ENCODE measurements at places on chromosomes 2 and 18.
A peak's percentile ranks its signal among the peaks of the same experiment; 100 is the strongest.

GRCh38 chr2:189641002-189641401 is 20.3 kb upstream of the ASNSD1 start:
- DNase-seq: no peak

GRCh38 chr18:35283923-35284794 is 5.9 kb downstream of the ZSCAN30 start:
- DNase-seq: no peak

- DNase-seq: no peak
These were observed 1960.2 kb downstream of the SUCLG1 start for GRCh38 chr2:82498777-82499443.

DNA sequence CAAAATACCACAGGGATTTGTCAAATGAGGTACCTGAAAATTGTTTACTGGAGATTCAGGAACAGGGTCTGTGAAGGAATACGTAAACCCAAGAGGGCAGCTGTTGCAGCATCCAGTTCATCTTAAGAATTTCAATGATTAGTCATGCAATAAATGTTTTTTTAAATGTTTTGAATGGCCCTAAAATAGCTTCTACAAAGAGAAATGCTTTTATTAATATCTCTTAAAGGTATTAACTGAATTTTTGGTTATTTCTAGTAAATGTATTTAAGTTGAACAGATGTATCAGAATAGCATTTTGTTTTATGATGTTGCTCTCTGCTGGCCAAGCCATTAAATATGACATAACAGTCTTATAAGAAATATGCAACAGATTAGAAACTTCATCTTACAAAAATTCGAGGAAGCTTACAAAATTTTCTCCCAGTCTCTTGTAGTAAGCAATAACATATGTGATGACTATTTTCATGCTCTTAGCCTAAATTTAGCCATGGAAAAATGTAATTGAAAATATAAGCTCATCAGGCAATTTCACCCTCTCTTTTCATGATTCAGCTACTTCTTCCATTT is 863.9 kb downstream of the SUCLG1 start:
- no peak for DNase-seq

DNA sequence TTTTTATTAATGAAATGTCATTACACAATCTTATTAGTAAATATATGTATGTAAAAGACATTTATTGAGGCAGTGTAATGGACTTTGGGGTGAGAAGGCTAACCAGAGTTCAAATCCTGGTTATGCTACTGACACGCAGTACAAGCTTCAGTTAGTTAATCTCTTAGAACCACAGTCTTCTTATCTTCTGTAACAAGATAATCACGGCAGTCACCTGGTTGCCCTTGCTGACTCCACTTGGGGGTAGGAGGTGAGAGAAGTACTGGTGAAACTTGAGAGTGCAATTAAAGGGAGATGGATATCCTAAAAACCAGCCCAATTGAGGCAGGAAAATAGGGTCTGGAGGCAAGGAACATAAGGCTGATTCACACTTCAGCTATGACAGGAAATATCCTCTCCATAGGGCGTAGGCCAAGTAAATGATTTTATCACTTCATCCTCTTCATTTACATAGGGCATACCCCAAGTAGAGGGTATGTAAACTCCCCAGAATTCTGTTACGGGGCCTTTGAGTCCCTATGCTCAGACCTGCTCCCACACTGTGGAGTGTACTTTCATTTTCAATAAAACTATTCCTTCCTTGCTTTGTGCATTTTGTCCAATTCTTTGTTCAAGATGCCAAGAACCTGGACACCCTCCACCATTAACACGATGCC is 21.3 kb downstream of the SKA1 start:
- DNase-seq: no peak

DNA sequence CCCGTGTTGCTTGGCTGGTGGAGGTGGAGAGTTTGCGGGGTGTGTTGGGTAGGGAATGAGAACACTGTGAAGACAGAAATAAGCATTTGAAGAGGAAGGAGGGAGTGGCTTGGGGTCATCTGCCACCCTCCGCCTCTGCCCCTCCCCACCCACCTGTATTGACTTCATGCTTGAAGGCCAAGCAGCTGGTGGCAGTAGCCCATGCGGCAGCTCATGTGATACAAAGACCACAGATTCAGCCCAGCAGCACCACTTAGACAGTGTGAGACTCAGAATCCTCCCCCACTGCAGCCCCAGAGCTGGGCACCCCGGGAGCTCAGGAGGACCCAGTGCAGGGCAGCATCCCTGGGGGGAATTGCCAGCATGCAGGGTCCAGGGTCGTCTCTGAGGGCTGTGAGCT is 15.4 kb downstream of the NPPC start:
- no peak for DNase-seq

DNA sequence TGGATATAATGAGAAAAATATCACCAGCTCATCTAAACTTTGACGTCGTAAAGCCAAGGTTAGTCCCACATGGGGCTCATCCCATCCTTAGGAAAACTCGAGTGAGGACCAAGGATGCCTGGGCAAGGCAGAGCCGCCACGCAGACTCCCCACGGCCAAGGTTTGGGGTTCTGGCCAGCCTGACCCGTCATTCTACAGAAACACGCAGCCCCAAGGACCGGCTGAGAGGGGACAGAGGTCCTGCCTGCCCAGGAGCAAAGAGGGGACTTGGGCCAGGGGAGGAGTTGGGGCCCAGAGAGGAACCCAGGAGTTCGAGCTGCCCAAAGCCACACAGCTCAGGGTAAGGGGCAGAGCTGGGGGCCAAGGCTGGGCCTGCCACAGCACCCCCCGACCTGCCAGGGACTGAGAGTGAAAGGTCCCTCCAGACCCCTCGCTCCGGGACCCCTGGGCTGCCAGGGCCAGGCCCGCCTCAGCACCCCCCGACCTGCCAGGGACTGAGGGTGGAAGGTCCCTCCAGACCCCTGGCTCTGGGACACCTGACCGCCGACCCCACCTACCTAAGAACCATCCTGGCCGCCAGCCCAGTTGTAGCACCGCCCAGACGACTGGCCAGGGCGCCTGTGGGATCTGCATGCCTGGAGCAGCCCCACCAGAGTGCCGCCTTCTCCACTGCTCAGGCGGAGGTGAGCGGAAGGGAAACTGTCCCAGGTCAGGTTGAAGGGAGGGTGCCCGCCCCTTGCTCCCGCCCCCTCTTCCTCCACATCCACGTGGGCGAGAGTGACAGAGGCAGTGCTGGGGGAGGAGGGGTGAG is at the start of gene PDCD1:
PDCD1 (minus strand) TSS at position 689 of the 811 bp plus-strand sequence; CDS start at position 633, 56 bp downstream.
- peak; percentile 77 for DNase-seq

DNA sequence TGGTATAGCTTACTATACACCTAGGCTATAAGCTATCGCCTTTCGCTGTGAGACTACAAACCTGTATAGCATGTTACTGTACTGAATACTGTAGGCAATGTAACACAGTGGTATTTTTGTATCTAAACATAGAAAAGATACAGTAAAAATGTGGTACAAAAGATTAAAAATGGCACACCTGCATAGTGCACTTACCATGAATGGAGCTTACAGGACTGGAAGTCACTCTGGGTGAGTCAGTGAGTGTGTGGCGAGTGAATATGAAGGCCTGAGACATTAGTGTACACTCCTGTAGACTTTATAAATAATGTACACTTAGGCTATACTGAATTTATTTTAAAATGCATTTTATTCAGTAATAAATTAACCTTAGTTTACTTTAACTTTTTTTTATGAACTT is 258.2 kb upstream of the SP5 start:
- DNase-seq: no peak

- DNase-seq: no peak
These were observed 144.8 kb downstream of the CDH2 start for GRCh38 chr18:28032177-28032576.

- no peak for DNase-seq
These were observed 4.9 kb upstream of the FIGLA start for GRCh38 chr2:70795164-70795995.

GRCh38 chr18:61935362-61935761 is 42.6 kb upstream of the RNF152 start:
- DNase-seq: no peak

DNA sequence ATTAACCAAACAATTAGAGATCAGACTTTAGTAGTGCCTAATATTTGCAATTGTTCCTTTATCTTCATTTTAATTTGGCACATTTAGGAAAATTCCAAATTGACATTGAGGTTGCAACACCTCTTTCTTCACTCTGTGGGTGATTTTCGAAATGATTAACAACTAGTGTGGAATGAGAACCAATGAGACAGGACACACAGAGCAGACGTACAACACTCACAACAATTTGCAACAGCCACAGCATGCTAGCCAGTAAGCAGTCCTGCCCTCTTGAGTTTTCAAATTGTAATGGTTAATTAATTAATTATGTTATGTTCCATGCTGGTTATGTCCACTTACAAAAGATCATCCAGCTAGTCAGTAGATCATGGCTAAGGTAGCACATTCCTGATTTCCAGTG is 339.3 kb downstream of the LRP1B start:
- no peak for DNase-seq

- no peak for DNase-seq
These were observed 216.2 kb upstream of the SLC35G4 start for GRCh38 chr18:11392980-11393885.

GRCh38 chr2:224075588-224075987 is 36.5 kb upstream of the SERPINE2 start:
- DNase-seq: no peak

DNA sequence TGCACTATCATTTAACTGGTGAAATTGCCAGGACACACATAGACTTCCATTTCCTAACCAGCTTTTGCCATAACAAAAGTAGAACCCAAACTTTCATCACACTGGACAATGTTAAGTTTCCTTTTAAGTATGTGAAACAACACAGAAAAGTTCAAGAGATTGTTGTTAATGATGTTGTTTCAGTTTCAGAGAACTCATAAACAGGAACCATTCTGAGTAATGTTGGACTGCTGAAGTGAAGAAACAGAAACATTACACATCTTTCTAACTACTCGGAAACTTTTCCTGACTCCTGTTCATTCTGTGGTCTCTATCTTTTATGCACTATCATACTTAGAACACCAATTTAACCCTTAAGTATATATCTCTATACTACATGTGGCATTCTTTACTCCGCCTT is 179.2 kb downstream of the RIT2 start:
- DNase-seq: no peak

GRCh38 chr18:47418746-47419145 is 167.3 kb upstream of the SKOR2 start:
- DNase-seq: no peak

GRCh38 chr2:181586569-181587081 is 70.3 kb downstream of the CERKL start:
- no peak for DNase-seq

GRCh38 chr2:33384599-33384961 is 91.9 kb upstream of the RASGRP3 start:
- DNase-seq: no peak

DNA sequence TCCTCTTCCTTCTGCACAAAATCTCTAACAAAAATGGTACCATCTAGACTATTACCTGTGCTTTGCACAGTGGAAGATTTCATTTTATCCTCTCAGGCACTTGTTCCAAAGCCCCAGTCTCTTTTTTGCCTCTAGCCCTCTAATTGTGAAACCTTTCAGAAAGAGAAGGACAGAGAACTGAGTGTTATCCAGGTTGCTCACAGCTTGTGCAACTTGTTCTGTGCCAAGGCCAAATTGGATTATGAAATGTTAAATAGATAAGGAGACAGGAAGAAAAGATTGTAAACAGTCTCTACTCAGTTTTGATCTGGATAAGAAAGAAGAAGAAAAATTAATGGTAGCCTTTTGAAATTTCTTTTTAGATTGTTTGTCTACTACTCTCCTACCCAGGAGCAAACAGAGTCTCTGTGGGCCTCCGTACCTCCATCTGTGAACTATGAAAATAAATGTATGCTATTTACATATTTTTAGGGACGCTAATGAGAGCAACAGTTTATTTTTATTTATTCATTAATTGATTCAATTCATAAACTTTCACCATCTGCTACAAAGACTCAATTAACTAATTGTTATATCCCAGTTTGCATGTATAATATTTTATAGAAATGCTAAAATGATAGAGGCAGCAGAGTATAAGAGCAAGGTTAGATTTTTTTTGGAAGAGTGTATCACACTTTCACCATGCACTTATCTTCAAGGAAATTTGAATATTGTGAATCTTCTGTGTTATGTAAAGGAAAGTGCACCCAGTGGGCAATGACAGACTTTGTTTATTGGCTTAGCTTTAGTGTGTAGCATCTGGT is 339.0 kb upstream of the ETAA1 start:
- DNase-seq: no peak

DNA sequence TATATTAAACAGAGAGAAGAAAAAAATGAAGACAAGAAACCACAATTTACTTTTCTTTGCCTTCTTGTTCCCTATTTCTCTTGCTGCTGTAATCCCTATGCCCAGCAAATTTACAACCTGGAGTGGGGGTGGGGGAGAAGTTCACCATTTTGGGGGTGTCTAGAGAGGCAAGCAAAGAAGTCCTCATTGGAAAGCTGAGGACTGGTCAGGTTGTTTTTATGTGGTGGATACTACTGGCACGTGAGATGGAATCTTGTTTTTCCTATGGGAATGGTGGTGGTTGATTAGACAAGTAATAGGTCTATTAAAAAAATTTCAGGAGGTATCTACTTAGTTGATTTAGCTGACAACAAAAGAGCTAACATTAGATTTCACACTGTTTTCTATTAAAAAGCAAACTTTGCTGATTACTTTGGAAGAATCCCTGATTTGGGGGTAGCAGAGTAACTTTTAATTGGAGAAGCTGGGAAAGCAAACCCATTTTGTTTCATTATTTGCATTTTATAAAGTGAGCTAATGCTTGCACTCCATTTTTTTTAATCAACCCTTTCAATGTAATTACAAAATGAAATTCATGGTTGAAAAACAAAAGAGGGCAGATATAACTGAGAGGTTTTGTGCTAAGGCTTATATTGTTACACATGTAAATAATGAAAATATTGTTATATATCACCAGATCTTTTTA is 6.0 kb downstream of the POU3F3 start:
- no peak for DNase-seq

DNA sequence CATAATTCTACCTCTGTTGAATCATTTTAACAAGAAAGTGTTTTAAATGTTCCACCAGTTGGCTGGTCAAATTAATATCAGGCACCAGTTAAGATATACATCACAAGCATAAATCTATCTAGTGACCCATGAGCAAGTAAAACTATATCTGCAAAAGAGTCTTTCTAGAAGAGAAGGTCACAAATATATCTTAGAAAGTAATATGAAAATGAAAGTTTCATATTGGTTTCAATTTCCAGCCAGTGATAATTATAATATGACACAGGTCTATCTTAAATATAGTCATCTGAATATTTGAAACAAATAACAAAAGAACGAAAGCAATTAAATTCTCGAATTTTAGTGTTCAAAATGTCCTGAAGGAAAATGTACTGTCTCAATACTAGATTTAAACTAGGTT is 282.5 kb upstream of the KYNU start:
- DNase-seq: no peak

GRCh38 chr18:24560511-24560981 is 100.1 kb downstream of the HRH4 start:
- no peak for DNase-seq

DNA sequence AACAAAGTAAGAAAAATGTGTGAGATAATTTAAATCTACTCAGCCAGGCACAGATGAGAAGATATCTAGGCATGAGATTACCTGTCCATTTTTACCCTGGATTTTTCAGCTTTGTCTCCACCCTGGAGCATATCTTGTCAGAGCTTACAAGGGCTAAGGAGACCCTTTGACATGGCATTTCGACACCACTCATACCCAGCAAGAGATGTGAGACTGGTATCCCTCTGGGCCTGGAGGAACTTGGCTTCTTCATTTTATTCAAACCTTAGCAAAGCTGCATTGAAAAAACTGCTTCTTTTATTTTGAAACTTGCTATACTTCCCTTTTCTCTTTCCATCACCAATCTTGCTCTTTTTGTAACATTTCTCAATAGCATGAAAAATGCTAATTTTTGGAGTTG is 194.9 kb upstream of the HNMT start:
- no peak for DNase-seq

GRCh38 chr18:3044931-3045698 is 32.2 kb upstream of the LPIN2 start:
- DNase-seq: no peak

- DNase-seq: no peak
These were observed 226.8 kb downstream of the LDLRAD4 start for GRCh38 chr18:13445241-13445897.
